ENCODE measurements at places on chromosomes 7 and 10. TPM values are rescaled to one million over a fixed set of nuclear protein-coding genes. Genes with fewer than 3 reads are reported as not detected.

Gene TMEM120A
- 23.2 TPM for total RNA-seq

Gene SFXN3
- total RNA-seq, result 3.4 TPM

Gene GJD4
- not detected for total RNA-seq

Gene POM121C
- 72.7 TPM for total RNA-seq

Gene CHST3
- 6.0 TPM for total RNA-seq

Gene PDE6C
- not detected for total RNA-seq

Gene CPXM2
- 1.9 TPM for total RNA-seq

Gene SNCG
- total RNA-seq, result 5.5 TPM

All from H9 (cell line).